ENCODE measurements at places on chromosomes 3 and 15.

DNA sequence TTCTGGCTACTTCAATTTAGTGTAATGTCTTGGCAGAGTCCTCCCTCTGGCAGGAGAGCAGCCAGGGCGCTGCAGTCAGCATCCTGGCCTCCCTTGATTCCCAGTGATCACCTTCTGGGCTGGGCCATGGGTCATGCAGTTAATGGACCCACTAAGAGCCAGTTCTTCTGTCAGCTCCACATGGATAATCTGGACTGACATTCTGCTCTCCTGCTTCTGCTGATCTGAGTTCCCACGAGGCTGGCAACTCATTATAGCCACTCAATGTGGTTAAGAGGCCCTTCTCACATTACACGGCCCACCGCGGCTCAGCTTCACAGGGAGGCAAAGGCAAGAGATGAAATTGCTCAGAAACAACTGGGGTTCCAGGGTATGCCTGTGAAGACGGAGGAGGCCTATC lies 94.0 kb downstream of the WDR76 start:
- DNase-seq: no peak

DNA sequence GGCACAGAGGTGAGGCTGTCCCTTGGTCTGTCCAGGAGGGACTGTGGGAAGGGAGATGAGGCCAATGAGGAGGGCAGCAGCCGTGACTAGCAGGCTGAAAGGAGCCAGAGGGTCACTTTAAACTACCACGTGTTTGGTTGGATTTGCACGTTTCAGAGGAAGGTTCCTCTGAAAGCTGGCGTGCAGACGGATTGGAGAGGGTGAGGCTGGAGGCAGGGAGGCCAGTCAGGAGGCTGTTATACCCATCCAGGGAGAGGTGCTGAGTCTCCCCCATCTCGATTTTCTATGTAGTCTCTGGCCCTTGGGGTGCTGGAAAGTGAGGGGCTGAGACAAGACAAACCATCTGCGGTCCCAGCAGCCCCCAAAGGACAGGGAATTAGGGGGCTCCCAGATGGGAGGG lies 60.0 kb upstream of the SLC6A1 start:
- no peak for DNase-seq

GRCh38 chr3:24965706-24966385 lies 462.2 kb upstream of the RARB start:
- DNase-seq: no peak

- no peak for DNase-seq
Measured at GRCh38 chr15:95266451-95267061, 1035.2 kb downstream of the MCTP2 start.

- no peak for DNase-seq
Measured at GRCh38 chr3:31322460-31322859, 210.3 kb upstream of the STT3B start.

GRCh38 chr3:131630097-131630496 lies 127.3 kb upstream of the MRPL3 start:
- no peak for DNase-seq

DNA sequence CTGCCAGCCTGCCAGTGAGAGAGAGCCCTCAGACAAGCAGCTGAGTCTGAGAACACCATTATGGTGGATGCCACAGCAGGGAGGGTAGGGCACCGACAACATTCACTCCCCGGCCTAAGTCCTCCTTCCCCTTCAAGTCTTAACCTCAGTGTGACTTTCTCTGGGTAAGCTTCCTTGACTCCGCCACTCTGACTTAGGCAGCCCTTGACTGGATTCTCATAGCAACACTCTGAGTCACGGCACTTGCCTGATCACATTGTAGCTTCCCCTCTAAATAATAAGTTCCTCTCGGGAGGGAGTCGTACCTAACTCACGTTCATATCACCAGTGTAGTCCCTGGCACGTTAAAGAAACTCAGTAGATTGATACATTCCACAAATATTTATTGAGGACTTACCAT lies 180.5 kb downstream of the FOXB1 start:
- DNase-seq: no peak

DNA sequence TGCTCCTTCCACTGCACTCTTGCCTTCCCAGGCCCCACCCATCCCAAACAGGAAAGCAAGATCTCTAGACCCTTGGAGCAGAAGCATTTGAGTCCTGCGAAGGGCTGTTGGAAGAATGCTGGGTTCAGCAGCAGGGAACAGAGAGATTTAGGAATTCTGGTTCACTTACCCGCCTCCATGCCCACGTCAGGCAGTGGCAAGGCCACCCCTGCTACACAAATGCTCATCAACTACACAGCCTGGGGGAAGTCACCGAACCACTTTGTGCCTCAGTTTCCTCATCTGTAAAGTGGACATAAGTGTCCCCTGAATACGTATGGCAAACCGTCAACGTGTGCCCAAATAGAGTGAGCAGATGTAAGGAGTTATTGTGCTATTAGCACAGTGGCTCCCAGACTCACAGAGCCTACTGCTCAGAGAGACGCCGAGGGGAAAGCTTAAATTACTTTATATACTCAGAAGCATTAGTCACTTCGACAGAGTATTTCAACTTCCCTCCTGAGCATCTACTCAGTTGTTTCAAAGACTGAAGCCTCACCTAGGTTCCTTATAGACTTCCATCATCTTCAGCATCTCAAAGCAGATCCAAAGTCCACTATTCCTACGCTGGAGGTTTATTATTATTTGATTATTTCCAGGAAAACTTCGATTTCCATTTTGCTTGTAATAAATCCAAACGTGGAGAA lies 905 bp downstream of the HOMER2 start:
- no peak for DNase-seq

GRCh38 chr15:71359246-71359645 lies 244.0 kb downstream of the THSD4 start:
- DNase-seq: no peak

GRCh38 chr15:27679731-27680471 lies 419.2 kb downstream of the OCA2 start:
- DNase-seq: no peak

DNA sequence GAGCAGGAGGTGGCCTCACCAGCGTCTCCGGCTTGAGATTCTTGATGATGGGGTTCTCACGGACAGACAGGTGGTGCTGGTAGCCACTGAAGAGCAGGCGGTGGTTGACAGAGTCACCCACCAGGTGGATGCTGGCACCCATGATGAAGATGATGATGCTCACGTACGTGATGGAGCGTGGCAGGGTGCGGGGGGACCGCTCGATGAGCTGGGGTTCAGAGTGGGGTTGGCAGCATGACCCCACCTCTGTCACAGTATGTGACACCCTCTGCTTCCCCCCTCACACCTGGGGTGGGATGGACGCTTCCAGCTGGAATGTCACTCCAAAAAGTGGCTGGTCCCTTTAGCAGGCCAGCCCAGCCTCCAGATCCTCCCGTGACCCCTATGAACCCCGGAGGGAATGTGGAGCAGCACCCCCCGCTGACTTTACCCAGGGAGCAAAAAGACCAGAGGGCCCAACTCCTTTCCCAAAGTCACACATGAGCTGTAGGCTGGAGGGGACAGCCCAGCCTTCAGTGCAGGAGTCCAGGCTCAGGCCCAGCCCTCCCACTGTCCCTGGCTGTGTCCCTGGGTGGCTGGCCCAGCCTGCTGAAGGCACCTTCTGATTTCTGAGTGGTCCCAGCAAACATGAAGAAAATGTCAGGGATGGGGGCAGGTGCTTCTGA lies 6.7 kb upstream of the CALML4 start:
- no peak for DNase-seq

GRCh38 chr3:17231537-17232261 lies 346.9 kb downstream of the PLCL2 start:
- DNase-seq: no peak

- no peak for DNase-seq
Measured at GRCh38 chr15:52164631-52165265, 26.4 kb downstream of the GNB5 start.

GRCh38 chr3:32743934-32744333 lies 58.9 kb downstream of the CNOT10 start:
- no peak for DNase-seq

- no peak for DNase-seq
Measured at GRCh38 chr15:77461486-77461885, 40.8 kb downstream of the HMG20A start.

DNA sequence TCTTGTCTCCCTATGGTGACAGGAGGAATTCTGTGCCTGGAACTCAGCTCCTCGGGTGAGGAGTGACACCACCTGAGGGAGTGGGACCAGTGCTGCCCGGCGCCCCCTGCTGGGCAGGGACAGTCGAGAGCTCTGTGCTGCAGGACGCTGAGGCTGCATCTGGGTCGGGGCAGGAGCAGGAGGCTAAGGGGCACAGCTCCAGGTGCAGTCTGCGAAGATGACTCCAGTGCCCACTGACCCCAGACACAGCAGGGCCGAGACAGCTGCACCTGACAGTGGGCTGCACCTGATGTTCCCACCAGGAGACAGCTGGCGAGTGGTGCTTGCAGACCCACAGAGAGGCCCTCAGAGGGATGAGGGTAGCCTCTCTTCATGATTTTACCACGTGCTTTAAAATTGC lies 152.9 kb downstream of the ATP10A start:
- peak; percentile 28 for DNase-seq

DNA sequence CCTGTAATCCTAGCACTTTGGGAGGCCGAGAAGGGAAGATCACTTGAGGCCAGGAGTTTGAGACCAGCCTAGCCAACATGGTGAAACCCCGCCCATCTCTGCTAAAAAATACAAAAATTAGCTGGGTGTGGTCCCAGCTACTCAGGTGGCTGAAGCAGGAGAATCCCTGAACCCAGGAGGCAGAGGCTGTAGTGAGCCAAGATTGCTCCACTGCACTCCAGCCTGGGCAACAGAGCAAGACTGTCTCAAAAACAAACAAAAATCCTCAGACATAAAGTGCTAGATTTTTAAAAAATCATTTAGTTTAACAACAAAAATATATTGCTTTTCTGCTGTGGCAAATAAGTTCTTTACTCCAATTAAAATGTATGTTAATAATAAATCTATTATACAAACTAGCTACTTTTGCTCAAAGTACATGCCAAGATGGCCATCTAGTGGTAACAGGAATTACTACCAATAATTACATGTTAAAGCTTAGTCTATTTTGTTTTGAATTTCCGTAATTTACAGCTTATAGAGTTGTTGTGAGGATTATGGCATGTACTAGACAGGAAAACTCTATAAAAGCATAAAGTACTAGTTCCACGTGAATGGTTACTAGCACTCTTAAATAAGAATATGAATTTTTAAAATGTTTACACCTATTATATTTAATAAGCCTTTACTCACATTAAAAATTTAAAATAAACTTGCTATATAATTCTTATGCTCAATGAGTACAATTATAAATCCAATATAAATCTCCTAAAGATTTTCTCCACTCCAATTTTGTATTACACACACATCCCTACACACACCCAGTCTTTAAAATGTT lies 39.0 kb downstream of the GABPB1 start:
- DNase-seq: no peak

DNA sequence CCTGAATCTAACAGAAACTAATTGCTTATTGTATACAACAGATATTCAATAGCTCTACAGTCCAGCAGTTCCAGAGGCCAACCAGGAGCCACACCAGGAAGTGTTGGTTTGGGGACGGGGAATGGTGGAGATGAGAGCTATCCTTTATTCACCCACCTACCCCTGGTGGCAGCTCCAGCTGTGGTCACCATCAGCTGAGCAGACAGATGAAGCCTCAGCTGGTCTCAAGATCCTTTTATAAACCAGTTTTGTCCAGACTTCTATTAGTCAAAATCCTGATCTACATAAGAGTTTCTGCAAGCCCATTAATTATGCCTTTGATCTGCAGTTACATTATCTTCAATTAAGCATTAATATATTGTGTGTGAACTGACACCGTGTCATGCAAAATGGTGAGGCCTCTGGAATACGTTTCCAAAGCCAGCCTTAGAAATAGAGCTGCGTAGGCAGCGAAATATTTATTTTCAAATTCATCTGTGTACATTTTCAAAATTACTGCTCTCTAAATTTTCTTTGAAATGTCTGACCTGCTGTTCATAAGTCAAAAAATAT lies 488.8 kb downstream of the FOXP1 start:
- DNase-seq: no peak

DNA sequence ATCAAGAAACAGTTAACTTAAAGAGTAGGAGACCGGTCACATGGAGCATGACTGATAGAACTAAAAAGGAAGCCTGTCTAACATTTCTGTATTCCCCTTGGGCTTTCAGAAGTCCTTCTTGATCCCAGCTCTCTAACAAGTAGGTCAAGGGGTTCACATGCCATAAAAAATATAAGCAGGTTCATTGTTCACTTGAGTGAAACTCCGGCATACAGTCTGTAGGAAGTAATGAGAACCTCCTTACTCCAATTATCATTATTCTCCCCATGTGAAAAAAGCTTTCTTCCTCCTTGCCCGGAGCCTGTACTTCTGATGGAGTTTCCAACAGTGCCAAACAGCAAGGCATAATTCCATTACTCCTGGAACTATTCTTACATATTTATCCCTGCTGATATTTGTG lies 242.8 kb upstream of the CNTN4 start:
- DNase-seq: no peak

DNA sequence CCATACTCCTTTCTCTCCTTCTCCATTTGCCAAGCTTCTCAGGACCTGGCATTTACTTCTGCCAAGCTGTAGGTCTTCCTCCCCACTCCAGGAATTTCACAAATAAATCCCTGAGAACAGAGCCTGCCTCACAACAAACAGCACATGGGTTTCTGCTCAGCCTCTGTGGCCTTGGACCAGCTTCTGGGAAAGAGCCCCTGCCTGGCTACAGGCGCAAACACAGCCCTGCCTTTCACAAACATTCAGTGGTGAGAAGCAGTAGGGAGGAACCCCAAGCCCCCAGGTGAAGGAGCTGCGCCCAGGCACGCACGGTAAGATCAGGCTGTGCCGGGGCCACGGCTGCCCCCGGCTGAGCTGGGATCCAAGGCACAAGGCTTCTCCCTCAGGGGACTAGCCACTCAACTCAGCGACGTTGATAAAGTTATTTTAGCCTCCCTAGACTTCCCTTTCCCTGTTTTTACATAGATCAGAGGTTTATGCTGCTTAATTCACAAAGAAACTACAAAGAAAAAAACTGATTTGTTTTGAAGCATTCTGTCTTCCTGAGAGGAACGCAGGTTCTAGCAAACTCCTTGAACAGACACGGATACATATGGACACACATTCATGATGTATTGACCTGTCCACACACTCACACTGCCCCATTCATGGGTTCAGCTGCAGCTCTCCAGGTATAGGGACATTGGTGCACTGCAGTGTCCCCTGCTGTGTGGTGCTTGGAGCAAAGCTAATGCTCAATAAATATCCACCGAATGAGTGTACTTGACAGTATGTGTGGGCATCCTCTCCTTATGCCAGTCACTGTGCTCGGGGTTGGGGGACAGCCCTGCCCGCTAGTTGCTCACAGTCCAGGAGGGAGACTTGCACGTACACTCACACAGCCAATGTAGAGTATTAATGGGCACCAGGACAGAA lies 25.4 kb downstream of the HES1 start:
- no peak for DNase-seq

DNA sequence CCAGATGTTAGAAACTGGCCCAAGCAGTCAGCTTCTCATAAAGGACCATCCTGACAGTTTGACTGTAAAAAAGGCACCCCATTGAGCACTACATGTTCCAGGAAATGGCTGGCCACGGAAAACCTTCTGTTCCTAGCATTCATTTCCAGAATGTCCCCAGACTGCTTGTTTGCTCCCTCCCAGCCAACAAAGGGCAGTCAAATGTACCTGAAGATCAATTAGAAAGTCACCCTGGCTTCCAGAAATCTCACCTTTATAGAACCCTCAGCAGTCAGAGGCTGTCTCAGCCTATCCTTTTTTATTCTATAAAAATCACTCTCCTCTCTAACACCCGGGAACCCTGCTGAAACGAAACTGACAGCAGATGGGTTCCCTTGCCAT lies 784 bp upstream of the SAMMSON start:
- no peak for DNase-seq

- no peak for DNase-seq
Measured at GRCh38 chr15:68990992-68991500, 23.4 kb upstream of the NOX5 start.

- no peak for DNase-seq
Measured at GRCh38 chr3:120416868-120417267, 33.9 kb downstream of the FSTL1 start.

GRCh38 chr3:149296972-149297371 lies 36.5 kb downstream of the TM4SF18 start:
- DNase-seq: no peak

Data from activated CD4-positive, alpha-beta T cell treated with anti-CD3 and anti-CD28 coated beads for 24 hours (primary cell).